ENCODE measurements at places on chromosomes 4 and X.

DNA sequence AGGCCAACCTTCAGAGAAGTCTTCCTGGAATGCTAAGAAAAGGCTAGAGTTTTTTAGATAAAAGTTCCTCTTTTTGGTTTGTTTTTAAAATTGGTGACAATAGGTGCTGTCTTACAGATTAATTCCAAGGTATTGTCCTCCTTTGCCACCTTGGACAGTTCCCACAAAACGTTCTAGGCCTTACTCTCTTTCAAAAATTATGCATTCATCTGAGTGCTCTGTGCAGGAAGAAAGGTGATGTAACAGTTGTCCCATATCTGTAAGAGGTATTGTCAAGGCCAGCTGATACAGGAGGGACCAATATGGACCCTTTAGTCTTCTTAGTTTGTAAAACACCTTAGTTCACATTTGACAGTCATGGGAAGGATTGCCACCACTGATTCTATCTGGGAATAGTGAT, 15.9 kb upstream of the CXCL5 start:
- no peak for DNase-seq

- no peak for DNase-seq
Measured at GRCh38 chrX:141258080-141258479, 15.8 kb upstream of the SPANXC start.

- DNase-seq, result no peak
Measured at GRCh38 chr4:94508806-94509205, 57.1 kb downstream of the PDLIM5 start.

GRCh38 chr4:40731792-40732245, 17.9 kb upstream of the NSUN7 start:
- DNase-seq, result no peak

DNA sequence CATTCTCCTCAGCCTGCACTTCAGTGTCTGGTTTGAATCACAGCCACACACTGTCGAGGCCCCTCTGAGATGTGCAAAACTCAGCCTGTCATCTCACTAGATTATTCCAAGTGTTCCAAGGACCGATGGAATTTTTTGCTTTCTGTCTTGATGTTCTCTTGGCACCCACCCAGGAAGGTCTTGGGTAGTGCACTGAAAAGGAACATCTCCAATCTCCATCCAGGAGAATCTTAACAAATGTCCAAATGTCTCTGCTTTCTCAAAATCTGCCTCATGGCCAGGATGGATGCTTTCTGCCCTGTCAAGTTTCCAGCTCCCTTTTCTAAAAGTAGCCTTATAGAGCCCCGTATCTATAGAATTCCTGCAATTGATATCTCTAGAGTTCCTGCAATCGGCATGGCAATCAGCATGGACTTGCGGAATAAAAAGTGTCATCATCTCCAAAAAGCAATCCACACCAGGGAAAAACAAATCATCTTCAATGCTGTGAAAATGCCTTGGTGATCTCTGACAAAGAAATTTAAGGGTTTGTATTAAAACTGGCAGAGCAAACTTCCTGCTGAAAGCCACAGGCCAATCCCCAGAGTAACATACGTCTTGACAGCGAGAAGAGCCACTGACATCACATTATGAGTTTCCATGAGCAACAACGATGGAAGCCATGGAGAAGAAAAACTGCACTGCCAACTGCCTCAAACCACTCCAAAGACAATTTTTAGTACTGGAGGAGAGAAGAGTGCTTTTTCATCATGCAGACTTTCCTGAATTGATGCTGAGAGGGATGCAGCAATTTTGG, 215.3 kb upstream of the FAM9B start:
- no peak for DNase-seq

GRCh38 chrX:38864165-38864564, 62.9 kb downstream of the MID1IP1 start:
- no peak for DNase-seq

DNA sequence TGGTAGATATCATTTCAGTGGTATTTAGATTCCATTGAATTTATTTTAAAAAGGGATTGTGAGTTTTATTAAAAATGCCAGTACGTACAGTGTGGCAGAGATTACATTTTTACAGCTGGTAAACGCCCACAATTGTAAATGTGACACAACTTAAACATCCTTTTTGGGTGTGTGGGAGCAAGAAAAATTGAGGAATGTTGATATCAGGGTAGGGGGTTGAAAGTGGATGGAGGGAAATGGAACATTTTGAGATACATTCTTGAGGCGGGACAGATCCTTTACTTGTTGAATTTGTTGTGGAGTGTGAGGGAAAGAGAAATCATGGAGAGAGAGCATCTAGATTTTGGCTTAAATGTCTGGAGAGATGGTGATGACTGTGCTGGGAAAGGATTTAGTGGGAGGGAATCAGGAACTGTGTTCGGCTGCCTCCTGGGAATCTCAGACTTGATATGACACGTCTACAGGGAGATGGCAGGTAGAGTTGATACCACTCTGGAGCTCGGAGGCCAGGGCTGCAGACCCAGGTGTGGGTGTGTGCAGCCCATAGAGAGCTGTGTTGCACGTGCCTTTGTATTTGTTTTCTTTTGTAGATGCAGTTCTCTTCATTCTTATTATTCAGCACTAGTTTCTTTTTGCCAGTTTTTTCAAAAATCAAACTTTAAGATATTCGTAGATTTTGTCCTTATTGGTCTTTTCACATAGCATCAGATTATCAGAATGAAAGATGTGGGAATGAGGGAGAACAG, 10.8 kb downstream of the TMEM131L start:
- DNase-seq, result no peak

DNA sequence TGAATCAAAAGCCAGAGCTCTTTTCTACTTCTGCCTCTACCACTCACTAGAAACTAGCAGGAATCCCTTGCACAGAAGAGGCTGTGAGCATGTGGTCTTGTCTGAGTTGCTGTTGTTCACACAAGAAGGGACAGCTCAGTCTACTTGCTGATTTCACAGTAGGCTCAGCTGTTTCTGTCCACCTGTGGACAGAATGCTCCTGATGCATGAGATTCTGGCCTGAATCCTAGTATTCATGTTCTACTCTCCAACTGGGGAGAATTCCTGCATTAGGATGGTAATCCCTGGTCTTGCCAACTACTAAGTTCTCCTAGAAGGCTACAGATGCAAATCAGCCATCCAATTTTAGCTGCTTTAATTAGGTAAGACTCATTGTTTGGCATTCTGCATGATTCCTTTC, 112.8 kb downstream of the PPA2 start:
- DNase-seq, result no peak

DNA sequence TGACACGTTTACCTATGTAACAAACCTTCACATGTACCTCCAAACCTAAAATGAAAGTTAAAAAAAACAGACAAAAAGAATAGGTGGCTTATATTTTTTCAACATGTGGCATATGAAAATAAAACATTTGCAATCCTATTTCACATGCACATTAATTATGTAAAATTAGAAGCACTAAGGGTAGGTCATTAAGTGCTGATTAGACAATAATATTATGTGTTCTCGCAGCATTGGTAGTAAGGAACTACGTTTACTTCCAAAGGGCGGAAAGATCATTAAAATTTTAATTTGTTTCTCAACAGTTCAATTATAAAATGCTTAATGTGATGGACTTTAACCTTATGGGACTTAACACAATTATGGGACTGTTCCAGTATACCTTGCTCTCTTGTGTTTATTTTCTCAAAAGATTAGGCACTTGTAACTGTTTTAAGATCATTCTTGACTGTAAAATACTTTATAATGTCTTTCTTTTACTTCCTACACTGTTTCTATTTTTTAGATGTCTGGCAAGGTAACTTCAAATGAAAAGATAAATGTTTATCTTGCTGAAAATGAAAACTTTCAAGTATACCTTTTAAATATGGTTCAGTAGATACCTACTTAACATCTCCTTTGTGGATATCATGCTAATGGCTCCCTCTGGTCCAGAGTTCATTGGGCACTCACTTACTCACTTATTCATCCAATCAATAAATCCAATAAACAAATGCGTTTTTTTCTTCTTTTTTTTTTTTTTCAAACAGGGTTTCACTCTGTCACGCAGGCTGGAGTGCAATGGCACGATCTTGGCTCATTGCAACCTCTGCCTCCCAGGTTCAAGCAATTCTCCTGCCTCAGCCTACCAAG, 202.0 kb downstream of the ARAP2 start:
- no peak for DNase-seq

GRCh38 chr4:132334081-132334480, 815.0 kb upstream of the PCDH10 start:
- no peak for DNase-seq

DNA sequence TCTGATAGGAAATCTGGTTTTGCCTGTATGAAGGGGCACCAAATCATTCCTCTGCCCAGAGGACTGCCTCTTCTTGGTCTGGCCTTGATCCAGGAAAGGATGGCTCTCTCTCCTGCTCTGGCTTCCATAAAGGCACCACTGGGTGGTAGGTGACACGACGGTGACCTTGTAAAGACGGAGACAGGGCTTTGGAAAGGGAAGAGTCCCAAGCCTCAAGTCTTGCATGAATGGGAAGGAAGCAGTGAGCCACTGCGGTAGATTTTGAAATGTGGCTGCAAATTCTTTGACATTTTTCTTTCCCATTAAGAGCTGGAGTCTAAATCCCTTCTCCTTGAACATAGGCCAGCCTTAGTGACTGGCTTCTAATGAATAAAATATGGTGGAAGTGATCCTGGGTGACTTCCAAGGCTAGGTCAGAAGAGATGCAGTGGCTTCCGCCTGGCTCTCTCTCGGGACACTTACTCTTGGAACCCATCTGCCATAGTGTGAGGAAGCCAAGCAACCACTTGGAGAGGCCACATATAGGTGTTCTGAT, 347.4 kb downstream of the BCOR start:
- DNase-seq, result no peak

DNA sequence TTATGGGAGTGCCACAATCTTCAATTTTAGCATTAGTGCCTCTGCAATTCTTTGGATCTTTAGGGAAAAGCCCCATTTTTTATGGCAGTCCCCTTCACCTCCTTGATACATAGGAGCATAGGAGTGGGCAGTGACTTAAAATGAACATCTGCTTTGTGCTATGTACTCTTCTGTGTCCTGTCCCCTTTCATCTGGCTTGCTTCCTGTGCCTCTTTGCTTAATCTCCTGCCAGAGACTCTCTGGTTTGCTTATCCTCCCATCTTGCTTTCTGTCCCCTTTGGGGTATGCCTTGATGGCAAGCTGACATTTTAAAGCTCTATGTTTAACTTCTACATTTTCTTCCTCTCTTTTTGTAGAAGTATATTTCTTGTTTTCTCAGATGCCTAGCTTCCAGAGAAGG, 12.3 kb downstream of the PGK1 start:
- DNase-seq, result no peak

- no peak for DNase-seq
Measured at GRCh38 chrX:24023972-24024669, 2.9 kb downstream of the KLHL15 start.

DNA sequence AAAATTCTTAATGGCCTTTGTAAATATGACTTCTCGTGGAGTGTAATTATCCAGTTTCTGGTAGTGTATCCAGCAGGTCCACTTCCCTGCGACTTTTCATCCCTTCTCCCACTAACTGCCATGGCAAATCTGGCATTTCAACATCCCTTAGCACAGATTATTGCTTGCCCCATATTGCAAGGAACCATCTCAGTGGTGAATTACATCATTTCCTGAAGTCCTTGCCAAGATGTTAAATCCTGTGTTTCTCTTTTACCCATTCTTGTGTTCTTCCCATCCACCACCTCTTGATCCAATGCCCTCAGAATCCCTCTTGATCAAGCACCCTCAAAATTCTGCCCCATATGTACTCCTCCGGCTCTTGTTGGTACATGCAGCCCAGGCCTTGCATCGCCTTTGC, 88.1 kb upstream of the ZNF81 start:
- no peak for DNase-seq

DNA sequence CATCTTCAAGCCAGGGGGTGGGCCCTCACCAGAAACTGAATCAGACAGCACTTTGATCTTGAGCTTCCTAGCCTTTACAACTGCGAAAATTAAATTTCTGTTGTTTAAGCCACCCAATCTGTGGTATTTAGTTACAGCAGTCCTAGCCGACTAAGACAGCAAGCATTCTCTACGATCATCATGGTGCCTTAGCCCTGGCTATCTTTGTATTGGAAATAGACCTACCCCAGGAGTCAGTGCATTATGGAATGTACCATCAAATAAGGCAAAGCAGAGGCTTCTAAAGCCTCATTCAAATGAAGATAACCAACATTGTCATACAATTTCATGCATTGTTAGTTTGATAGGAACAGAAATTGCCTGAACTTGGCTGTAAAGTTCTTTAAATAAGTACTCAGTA, 75.0 kb downstream of the PARM1 start:
- no peak for DNase-seq

DNA sequence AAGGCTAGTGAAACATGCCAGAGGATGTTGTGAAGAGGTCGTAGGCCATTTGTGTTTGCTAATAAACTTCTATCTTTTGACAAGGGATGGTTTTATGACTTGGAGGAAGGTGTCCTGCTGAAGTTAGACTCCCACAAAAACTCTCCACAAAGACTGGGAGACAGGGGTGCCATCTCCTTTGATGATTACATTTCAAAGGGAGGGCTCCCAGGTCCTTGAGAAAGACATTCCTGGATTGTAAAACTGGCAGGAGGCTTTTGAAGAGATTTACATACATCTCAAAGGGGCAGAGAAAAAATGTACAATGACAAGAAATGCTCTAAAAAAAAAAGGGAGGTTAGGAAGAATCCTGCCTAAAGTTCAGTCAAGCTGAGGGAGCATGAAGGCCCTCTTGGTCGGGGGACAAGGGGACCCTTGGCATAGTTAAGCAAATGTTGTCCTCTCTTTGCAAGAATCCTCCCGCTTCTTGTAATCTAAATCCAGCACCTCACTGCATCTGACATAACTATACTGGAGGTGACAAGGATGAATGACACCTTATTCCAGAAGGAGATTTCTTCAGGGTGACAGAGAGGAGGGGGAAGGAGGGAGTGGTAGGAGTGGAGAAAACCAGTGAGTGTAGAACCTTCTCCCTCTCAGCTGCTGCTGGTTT, 41.1 kb upstream of the MGST2 start:
- no peak for DNase-seq

GRCh38 chr4:94458682-94459081, 6.9 kb downstream of the PDLIM5 start:
- DNase-seq, result no peak

- no peak for DNase-seq
Measured at GRCh38 chr4:82705928-82706300, 92.7 kb downstream of the SCD5 start.

DNA sequence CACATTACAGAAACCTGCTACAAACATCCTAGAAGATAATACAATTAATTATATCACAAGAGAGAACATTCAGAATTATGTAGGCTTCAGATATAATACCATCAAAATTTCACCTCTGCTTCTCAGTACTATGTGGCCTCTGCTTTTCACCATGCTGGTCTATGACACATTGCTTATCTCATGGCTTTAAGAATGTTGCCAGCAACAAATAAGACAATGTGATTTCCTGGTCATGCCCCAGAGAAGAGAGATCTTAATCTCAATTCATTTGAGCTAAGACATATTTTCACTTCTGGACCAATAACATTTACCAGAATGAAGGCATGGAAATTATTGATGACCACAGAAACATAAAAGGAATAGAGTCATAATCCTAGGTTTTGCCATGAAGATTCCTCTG, 1233.4 kb upstream of the ADGRL3 start:
- DNase-seq, result no peak

GRCh38 chr4:55087009-55087912, 38.1 kb downstream of the KDR start:
- no peak for DNase-seq

GRCh38 chr4:94523033-94523580, 71.4 kb downstream of the PDLIM5 start:
- no peak for DNase-seq

All from fibroblast of skin of left biceps (primary cell).